Right ventricle myocardium superior (tissue), 1 donor: ENCODE measurements at places on chromosomes 7 and 10.

- no peak for DNase-seq
These were observed 82.7 kb downstream of the PLCE1 start for GRCh38 chr10:94076325-94076841.

DNA sequence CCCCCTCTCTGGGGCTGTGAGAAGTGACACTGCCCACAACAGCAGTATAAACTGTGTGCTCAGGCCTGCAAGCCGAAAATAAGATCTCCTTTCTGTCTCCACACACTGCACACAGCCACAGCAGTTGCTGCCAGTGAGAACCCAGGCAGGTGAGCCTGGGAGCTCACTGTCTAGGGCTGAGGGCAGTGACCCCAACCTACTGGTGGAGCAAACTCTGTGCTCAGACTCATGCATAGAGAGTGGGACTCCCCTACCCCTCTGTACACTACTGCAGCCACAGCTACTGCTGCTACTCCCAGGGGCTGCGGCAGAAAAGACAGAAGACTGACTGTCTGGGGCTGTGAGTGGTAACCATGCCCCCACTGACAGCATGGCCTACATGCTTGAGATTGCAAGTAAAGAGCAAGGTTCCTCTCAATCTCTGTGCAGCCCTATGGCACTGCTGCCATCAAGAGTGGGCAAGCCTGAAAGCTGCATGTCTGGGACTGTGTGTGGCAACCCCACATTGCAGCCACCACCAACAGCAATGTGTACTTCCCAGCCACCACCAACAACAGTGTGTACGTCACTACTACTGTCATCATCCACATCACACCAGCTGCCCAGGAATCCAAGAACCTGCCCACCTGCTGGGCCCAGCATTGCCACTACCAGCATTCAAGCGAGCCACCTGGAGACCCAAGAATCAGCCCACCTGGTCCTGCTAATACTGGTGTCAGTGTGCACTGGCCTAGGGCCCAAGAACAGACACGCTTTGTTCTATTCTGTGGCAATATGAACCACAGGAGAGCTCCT lies 226.1 kb downstream of the XPNPEP1 start:
- DNase-seq, result no peak

GRCh38 chr7:134879815-134880475 lies 100.5 kb downstream of the CALD1 start:
- no peak for DNase-seq

- DNase-seq, result no peak
These were observed 55.3 kb downstream of the ZMIZ1 start for GRCh38 chr10:79124066-79124465.

DNA sequence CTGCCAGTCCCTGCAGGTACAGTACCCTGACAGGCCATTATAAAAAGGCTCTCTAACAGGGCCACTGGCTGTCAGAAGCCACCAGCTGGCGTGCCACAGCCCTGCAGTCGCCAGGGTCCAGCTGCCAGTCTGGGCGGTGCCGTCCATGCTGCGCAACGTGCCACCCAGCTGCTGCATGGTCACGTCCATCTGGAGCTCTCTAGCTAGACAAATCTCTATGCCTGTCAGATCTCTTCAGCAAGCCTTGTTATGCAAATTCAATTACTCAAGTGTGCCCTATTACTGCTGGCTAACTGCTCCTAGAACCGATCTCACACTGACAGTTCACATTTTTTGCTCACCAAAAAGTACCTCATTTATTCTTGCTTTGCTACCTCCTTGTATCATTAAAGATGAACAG lies 75.9 kb downstream of the HIBADH start:
- no peak for DNase-seq
